NCI-H774 (cell line): ENCODE measurements at places on chromosomes 13 and 19.

GRCh38 chr19:4084547-4084877 lies 17.8 kb upstream of the ZBTB7A start:
- DNase-seq: no peak

GRCh38 chr13:54647275-54647674 lies 1618.7 kb downstream of the OLFM4 start:
- DNase-seq: no peak

- DNase-seq: no peak
Observed at GRCh38 chr13:76764429-76764828, 121.8 kb downstream of the KCTD12 start.

- DNase-seq: no peak
Observed at GRCh38 chr13:35917252-35917941, 213.8 kb downstream of the DCLK1 start.

- no peak for DNase-seq
Observed at GRCh38 chr13:98482476-98483444, 94.1 kb downstream of the STK24 start.

GRCh38 chr19:1225440-1226226 lies 12.2 kb downstream of the CBARP start:
- no peak for DNase-seq

GRCh38 chr19:7159105-7159933 lies 89.8 kb downstream of the ZNF557 start:
- peak; percentile 46 for DNase-seq

DNA sequence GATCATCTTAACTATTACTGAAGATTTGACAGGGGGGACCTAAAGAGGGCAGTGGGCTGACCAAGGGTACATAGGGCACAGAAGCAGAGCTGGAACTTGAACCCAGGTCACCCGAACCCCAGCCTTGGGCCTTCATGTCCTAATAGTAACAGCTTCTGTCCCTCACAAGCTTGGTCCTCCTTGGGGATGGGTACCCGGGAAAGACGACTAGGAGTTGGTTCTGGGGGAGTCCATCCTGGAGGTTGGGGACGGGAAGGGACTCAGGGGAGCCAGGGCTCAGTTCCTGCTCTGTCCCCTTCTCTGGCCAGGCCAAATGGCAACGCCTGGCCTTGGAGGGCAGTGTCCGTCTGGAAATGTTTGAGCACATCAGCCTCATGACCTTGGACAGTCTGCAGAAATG lies 39.6 kb upstream of the CYP4F8 start:
- no peak for DNase-seq

DNA sequence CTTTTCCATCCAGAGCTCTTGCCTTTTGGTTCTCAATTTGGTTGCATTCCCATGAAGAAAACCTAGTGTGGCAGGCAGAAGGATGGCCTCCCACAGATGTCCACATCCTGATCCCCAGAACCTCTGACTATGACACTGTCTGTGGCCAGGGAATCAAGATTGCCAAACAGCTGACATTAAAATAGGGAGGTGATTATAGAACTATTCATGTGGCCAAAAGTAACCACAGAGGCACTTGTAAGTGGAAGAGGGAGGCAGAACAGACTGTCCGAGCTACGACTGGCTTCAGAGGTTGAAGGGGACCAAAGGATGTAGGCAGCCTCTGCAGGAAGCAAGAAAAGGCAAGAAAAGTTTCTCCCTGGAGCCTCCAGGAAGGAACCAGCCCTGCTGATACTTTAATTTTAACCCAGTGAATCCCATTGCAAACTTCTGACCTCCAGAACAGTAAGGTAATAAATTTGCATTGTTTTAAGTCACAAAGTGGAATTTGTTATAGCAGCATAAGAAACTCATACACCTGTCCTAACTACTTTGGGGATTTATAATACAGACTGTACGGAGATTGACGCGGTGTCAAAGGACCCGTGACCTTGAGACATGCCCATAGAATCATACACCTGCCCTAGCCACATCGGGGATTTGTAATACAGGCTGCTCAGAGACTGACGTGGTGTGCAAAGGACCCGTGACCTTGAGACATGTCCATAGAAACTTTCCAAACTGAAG lies 106.5 kb downstream of the ATP11A start:
- DNase-seq: no peak

GRCh38 chr13:30477346-30478195 lies 11.8 kb upstream of the HMGB1 start:
- DNase-seq: no peak

DNA sequence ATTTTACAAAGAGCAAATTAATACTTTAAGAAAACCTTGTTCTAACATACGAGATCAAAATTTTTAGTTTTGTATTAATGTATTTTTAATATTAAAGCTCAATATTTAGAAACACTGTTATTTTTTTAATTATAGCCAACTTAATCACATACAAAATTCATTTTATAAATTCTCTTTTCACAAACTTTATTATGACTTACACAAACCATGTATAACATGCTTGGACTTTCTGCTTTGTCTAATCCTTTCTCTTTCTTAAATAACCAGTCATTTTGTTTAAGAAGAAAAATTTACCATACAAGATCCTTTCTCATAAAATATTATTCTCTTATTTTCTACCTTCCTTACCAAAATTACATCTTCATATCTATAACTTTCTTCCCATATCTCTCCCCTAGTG lies 62.2 kb downstream of the CYSLTR2 start:
- no peak for DNase-seq

DNA sequence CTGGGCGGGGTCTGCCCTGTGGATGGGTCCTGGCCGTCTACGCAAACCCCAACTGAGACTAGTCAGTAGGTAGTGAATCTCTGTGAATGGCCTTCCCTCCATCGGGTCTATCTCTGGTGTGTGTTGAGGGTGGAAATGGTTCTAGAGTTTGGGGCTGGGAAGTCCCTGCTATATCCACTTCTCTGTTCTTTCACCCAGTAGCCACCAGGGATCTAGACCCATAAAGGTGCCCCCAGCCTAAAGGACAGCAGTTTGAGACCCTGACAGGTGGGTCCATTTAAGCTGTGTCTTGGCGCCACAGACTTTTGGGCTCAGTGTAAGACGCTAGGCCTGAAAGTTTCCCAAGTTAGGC lies 57.7 kb downstream of the ZNF568 start:
- no peak for DNase-seq

DNA sequence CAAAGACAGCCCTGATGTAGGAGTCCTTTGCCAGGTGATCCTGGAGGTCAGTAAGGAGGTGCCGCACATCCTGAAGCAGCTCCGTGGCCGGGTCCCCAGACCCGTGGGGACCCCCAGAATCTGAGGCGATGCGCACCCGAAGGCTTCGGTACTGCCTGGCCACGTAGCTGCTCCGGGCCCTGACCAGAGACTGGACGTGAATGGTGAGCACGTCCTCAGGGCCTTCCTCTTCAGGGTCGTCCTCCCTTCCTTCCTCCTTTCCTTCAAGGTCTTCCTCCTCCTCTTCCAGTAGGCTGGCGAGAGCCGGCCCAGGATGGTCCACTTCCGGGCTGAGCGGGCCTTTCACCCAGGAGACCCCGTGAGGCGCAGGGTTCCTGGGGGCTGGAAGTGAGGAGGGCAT lies 7.5 kb downstream of the RINL start:
- DNase-seq: no peak

DNA sequence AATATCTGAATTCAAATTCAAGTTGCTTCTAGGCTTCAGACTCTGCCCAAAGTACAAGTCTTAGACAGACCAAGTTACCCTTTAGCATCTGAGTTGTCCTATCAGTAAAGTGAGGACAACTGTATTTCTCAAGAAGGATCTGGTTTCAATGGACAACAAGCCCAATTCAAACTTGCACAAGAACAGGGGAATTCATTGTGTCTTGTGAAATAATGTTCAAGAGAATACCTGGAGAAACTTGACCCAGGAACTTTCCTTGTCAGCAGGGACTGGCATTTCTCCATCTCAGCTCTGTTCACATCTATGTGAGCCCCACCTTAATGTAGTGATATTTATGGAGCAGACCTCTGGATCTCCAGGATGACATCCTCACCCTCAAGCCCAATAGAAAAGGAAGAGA lies 894.9 kb upstream of the SLC10A2 start:
- no peak for DNase-seq

DNA sequence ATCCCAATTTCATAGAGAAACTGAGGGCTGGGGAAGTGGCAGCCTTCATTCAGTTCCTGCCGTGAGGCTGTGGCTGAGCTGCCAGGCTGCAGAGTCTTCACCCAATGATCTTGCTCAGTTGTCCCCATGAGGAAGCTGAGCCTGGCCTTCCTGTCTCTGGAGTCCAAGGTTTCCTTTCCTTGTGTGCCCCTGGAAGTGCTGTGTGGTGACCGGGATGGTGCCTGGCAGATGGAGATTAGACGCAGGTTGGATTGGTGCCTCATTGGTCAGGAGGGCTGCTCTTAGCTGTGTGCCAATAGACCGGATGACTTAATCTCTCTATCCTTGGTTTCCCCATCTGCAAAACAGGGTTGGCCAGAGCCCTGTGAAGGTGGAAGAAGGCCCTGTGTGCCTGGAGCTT lies 24.6 kb downstream of the DNM2 start:
- no peak for DNase-seq

- peak; percentile 8 for DNase-seq
Observed at GRCh38 chr13:29594303-29594709, 1.2 kb downstream of the SLC7A1 start.

DNA sequence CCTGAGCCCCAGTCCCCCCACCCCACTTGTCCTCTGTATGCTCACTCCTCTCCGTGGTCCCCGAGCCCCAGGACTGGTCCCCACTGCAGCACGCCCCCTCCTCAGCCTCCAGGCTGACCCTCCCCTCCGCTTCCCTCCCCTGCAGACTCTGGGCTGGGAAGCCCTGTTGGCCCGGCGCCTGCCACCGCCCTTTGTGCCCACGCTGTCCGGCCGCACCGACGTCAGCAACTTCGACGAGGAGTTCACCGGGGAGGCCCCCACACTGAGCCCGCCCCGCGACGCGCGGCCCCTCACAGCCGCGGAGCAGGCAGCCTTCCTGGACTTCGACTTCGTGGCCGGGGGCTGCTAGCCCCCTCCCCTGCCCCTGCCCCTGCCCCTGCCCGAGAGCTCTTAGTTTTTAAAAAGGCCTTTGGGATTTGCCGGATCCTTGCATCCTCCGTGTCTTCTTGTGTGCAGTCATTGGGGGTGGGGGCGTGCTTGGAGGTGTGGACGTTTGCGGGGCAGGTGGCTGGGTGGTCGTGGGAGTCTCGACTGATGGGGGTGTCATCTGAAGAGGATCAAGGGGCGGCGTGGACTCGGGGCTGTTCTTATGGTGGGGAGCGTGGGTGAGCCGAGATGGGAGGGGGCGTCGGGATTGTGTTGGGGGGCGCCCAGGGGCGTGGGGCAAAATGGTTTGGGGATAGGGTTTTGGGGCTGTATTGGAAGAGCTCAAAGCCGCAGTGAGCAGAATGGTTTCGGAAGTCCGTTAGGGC lies 3.5 kb downstream of the PTGER1 start:
- no peak for DNase-seq

DNA sequence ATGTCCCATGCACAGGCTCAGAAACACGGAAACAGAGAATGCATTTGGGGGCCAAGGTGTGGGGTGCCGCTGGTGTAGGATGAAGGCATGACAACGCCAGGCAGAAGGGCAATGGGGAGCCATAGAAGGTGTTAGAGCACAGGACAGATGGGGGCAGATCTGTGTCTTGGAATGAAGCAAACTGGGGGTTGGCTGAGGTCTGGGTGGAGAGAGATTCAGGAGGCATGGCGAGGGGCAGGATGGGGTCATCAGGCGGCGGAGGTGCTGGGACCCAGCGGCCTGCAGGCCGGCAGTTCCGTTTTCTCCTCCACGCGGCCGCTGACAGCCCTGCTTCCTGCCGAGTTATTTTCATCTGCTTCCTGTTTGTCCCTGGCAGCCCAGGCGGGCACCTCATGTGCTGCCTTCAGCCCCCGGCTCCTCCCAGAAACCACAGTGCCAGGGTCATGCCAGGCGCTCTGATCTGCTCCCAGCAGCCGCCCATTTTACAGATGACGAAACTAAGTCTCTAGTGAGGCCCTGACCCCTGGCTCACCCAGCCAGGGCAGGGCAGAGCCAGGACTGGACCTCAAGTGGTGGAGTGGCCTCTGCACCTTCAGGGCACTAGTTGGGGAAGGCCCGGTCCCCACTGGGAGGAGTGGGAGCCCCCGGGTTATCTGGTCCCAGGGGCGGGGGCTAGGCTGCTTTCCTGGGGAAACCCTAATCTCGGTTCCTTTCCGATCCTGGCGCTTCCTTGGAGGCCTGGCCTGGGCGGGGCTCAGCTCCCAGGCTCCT lies 2.2 kb downstream of the ARHGAP45 start:
- no peak for DNase-seq

DNA sequence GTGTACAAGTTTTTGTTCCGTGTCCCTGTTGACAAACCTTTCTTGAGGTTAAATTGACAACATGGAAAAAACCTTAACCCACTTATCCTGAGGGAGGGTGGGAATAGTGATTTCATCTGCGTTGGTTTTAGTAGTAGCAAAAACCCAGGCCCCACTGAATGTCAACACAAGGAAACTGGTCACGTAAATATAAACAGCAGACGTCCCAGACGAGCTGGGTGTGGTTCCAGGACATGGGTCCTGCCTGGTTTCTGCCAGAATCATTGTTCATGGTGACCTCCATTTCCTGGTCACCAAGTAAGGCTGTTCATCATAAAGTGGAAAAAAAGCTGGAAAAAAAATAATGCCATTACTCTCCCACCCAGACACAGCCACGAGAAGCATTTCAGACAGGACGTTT lies 16.9 kb upstream of the F2RL3 start:
- DNase-seq: no peak

- no peak for DNase-seq
Observed at GRCh38 chr19:7644550-7644877, 7.6 kb downstream of the STXBP2 start.

DNA sequence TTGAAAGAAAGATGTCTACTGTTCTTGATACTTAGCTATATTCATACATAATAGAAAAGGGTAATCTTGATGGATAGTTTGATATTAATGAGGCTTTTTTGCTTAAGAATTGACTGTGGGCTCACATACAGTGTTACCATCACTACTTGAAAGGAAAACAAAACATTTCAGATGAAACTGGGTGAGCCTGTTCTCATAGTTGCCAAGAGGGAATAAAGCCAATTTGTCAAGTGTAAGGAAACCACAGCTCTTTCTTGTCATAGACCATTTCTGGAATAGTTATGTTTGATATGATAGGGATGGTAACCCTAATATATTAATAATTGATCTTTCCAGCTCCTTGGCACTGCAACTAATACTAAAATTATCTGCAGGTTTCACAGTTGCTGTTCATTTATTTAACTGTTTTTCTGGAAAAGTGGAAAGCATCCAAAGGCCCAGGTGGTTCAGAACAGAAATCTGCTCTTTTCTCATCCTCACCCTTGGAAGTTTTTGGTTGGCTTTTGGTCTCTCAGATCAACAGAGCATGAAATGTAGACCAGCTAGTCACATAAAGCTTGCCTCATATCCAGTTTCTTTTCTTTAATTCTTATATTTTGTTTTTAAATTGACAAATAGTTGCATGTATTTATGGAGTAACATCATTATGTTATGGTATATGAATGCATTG lies 43.2 kb downstream of the ARHGEF7 start:
- DNase-seq: no peak
